ENCODE measurements at places on chromosomes 7 and 10. TPM values are rescaled to one million over a fixed set of nuclear protein-coding genes. Genes with fewer than 3 reads are reported as not detected.

- DNase-seq: no peak
- no peak overlapping the region for H3K4me3 ChIP-seq
- H3K4me1 ChIP-seq: no peaks in the 10 kb centered on the region
- no peaks in the 10 kb centered on the region for H3K36me3 ChIP-seq
- H3K27me3 ChIP-seq: no peaks in the 10 kb centered on the region
These were observed 586.5 kb upstream of the NRG3 start for GRCh38 chr10:81288544-81288943.

GRCh38 chr10:14186245-14186644 is 144.5 kb downstream of the FRMD4A start:
- no peaks in the 10 kb centered on the region for H3K4me1 ChIP-seq
- no peaks in the 10 kb centered on the region for H3K27me3 ChIP-seq
- no peak overlapping the region for H3K4me3 ChIP-seq

PKD2L1 gene
- not detected for total RNA-seq

- no peak overlapping the region for H3K27ac ChIP-seq
- no peaks in the 10 kb centered on the region for H3K4me1 ChIP-seq
- H3K4me3 ChIP-seq: no peak overlapping the region
- H3K36me3 ChIP-seq: no peaks in the 10 kb centered on the region
- no peaks in the 10 kb centered on the region for H3K27me3 ChIP-seq
These were observed 67.2 kb downstream of the FAM107B start for GRCh38 chr10:14707481-14707880.

Data from kidney (tissue), 22 donors.